NCI-H345 (cell line): ENCODE measurements at places on chromosomes 4 and X.
A peak's percentile ranks its signal among the peaks of the same experiment; 100 is the strongest.

- no peak for DNase-seq
These were observed 42.1 kb upstream of the USP46 start for GRCh38 chr4:52701207-52701606.

- no peak for DNase-seq
These were observed 56.2 kb downstream of the SMIM20 start for GRCh38 chr4:25970226-25970675.

- peak; percentile 43 for DNase-seq
These were observed 31.3 kb upstream of the ARHGEF38 start for GRCh38 chr4:105520819-105521790.

GRCh38 chr4:74005528-74005927, 7.1 kb upstream of the CXCL5 start:
- DNase-seq, result no peak

DNA sequence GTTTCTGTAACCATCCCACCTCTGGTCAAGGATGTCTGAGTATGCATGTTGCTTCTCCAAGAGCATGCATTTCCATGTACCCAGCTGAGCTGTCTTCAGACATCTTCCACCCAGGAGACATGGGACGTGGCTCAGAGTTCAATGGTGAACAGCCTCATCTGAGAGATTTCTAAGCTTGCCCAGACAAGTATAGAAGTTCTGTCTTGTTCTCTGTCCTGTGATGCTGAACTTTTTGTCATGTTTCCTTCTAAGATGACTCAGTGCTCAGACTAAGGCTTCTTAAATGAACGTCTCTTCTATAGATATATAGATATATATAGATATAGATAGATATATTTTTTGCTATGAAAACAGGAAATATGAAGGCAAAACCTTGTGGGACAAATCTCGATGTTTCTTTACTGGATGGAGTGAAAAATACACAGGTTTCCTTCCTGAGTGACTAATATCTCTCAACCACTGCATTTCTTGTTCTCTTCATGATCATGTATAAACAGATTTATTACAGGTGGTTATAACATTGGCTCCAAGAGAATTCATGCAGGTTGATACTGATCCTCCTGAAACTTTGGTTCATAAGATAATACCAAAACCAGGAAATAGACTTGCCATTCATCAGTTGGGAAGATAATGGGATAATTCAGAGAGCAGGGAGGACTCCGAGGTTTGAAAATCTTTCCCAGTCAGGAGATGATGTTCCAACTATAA, 168.2 kb downstream of the ZNF518B start:
- DNase-seq, result no peak

DNA sequence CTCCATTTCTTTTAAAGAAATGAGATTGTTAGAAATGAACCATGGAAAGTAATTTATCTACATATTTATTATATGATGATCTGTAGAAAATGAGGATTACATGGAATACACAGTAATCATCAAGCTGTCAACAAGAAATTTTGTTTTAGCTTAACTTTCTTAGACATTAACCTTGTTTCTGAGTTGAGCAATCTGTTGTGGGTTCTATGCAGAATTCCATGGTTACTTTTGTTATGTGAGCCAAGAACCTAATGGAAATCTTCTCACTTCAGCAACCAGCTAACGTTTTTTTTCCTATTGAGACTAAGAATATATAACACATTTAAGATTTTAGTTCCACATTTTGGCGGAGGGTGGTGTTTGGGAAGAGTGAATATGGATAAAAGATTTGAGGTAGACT, 136.1 kb upstream of the SLC4A4 start:
- no peak for DNase-seq

DNA sequence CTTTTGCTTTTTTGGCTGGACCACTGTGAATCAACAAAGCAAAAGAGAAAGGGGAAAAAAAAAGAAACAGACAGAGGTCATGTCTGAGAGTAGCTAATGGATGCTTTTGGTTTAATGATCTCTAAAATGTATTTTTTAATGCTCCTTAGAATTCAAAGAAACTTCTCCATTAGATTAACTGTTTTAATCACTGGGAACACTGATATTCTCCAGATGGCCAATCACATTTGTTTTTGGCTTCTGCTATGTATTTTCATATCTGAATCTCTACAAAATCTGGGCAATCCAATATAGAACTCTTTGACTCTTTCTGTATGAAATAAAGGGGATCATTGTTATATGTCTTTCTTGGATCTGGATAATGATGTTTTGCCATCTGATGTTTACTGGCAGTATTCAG, 278.2 kb downstream of the ADGRL3 start:
- DNase-seq, result no peak

GRCh38 chr4:83174844-83175414, 60.4 kb upstream of the PLAC8 start:
- DNase-seq, result no peak

- DNase-seq, result no peak
These were observed 55.0 kb upstream of the MORC4 start for GRCh38 chrX:107054978-107055377.

DNA sequence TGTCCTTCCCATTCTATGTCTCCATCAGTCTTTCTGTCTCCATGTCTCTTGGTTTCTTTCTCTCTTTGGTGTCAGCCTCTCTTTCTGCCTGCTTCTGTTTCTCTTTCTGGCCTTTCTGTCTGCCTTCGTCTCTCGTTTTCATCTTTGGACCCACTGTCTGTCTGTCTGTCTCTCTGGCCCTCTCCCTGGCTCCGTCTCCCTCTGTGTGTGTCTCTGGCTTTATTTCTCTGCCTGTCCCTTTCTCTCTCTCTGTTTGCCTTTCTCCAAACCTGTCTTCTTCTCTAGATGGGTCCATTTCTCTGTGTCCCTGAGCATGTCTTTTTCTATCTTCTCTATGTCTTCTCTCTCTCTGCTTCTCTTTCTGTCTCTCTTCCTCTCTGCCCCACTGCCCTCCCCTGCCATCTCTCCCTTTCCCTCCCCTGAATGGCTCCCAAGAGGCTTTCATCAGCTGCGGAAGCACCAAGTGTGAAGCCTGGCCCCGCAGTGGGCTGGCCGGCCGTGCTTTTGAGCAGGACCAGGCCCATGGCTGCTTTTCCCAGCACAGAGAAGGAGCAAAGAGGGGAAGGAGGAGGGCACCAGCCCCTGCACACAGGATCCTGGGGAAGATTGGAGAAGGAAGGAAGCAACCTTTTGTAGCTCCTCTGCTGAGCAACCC, 57.4 kb downstream of the PJA1 start:
- no peak for DNase-seq
